AG09309 (cell line): ENCODE measurements at places on chromosomes 3 and 15.

DNA sequence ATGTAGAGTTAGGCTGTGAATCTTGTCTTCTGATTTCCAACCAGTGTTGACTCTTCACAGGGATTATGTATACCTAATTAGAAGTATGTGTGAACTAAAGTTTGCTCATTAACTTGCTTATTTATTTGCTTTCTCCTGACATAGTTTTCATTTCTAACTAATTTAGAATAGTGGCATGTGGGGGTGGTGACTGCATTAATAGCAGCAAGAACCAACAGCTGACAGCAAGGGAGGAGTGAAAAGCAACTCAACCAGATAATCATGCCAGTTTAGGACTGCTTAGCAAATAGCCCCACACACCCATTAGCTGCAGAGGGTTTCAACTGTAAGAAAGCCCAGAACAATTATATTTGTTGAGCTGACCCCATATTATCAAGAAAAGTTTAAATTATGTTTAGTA, 3.8 kb downstream of the ST3GAL6 start:
- DNase-seq: no peak

- DNase-seq: no peak
These were observed 120.5 kb downstream of the KBTBD8 start for GRCh38 chr3:67118635-67119034.

GRCh38 chr3:78979028-78979427, 788.8 kb downstream of the ROBO1 start:
- DNase-seq: no peak

- DNase-seq: peak; percentile 84
These were observed 173.2 kb upstream of the PRICKLE2 start for GRCh38 chr3:64398476-64398875.

- no peak for DNase-seq
These were observed 630 bp downstream of the KIF15 start for GRCh38 chr3:44762170-44762677.

DNA sequence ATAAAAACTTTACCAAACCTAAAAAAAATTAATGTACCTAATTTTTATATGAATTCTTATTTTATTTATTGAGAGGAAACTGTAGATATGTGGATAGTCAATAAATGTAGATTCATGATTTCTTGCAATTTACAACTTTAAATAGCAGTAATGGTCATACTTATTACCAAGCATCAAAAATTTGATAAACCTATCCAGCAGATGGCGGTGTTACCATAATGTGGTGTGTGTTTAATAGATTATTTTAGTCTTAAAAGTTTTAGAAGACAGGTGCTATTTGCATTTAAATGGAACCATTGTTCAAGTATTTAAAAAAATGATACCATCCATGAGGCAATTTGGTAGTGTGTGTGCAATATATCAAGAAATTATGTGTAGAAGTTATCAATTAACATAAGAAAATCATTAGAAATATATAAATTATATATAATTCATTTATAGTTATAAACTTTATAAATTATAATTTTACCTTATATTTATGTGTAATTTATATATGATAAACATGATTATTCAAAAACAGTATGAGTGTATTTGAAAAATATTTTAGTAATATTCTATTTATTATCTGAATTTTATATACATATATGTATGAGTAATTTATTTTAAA, 176.0 kb upstream of the BCHE start:
- no peak for DNase-seq

DNA sequence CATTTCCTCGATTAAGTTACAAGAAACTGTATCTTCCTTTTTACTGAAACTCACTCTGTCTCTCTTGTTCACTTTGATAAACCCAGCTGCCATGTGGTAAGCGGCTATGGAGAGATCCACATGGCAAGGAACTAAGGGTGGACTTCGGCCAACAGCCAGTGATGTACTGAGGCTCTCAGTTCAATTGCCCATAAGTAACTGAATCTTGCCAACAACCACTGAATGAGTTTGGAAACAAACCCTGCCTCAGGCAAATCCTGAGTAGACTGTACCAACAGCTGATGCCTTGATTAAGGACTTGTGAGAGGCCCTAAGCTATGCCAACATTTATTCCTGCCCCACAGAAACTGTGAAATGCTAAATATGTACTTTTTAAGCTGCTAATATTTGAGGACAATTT, 433.5 kb downstream of the PLOD2 start:
- no peak for DNase-seq

DNA sequence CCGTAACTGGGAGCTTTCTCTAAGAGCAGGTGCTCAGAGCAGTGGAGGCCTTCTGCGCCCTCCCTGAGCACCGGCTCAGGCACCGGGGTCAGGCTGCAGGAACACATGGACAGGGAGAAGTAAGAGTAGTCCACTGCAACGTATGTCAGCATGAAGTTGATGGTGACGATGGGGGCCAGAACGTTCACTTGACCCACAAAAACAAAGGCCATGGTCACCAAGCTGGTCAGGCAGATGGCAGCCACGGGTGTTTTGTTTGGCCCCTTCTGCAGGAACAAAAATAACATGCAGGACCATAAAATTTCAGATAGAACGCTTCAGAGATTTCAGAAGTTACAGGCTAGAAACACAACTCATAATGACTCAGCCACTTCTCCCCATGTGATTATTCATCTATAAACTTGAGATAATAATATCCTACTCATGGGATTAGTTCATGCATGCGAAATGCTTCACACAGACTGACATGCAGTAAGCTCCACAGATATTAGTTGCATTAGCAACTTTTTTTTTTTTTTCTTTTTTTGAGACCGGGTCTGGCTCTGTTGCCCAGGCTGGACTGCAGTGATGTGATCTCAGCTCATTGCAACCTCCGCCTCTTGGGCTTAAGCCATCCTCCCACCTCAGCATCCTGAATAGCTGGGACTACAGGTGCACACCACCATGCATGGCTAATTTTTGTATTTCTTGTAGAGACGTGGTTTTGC, 52.2 kb upstream of the HEG1 start:
- peak; percentile 76 for DNase-seq

DNA sequence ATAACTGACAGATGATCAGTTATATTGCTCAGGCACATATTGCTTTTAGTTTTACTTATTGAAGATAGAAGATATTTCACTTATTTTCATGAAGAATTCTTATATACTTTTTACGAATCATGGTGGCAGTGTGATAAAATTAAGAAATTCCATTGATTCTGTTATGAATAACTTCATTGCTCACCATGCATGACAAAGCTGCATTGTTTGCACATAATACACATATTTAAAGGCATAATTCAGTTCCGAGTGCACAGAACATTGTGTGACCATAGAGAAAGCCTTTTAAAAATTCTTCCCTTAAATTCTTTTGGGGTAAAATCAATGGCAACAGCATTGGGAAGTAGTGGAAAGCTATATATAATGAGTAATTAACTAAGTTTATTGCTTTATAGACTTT, 82.5 kb upstream of the NAALADL2 start:
- DNase-seq: no peak

- DNase-seq: peak; percentile 73
These were observed 42.3 kb upstream of the RAB6B start for GRCh38 chr3:133937756-133938601.

- DNase-seq: peak; percentile 84
These were observed 52.7 kb downstream of the NFKBIZ start for GRCh38 chr3:101902041-101902440.

- no peak for DNase-seq
These were observed 31.3 kb upstream of the NFKBIZ start for GRCh38 chr3:101817992-101818391.

DNA sequence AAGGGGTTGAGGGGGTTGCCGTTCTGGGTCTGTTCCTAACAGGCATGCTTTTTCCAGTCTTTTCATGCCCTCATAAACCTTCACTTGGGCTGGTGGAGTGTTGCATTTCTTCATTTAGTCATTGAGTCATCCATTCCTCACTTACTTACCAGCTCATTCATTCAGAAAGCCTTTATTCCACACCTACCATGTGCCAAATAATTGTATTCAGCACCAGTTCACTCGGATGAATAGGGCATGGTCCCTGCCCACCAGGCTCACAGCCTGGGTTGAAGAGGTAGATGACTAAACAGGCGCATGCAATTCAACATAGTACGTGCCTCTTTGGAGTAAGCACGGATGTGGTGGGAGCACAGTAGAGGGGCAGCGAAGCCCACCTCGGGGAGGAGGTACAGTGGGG, 35.1 kb upstream of the THSD4 start:
- DNase-seq: no peak

DNA sequence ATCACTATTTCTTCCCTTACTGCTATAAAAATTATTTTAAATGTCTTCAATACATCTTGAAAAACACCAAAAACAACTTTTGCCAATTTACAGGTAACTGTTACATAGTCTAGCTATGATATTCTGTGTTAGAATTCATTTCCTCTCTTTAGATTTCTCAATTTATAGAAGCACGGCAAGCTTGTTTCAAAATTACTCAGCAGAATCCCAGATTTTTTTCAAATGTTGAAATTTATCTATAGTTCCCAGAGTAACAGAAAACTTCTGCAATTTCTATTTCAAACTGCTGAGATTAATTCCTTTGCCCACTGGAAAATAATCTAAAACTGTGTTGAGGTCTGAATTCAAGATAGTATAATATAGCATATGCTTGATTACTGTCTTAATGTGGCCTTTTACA, 41.2 kb downstream of the CCPG1 start:
- DNase-seq: no peak

- no peak for DNase-seq
These were observed 151.7 kb downstream of the MEGF11 start for GRCh38 chr15:66101715-66102395.

DNA sequence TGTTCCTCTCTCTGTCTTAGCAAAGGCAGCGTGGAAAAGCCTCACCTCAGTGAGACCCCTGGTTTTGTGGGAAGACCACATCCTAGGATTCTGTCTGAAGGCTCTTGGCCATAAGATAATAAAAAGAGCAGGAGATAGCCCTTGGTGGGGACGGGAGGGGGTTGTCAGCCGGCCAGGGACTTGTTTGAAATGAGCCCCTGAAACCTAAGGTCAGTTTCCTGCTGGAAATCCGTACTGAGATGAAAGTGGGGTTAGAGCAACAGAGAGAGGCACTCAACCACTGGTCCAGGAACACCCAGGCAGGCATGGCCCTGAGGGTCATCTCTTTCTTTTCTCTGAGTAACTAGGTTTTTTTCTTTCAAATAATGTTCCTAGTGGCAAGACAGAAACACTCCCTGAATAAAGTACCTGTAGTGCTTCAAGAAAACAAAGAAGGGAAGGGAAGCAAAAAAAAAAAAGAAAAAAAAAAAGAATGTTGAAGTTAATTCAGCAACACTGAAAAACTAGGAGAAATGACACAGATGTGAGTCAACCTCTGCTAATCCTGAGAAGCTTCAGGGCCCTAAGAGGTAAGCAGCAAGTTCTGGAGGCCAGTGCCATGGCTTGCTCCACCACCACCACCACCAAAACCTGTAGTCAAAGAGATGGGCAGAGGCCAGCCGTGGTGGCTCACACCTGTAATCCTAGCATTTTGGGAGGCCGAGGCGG, 3.2 kb downstream of the ITGB5 start:
- DNase-seq: no peak

DNA sequence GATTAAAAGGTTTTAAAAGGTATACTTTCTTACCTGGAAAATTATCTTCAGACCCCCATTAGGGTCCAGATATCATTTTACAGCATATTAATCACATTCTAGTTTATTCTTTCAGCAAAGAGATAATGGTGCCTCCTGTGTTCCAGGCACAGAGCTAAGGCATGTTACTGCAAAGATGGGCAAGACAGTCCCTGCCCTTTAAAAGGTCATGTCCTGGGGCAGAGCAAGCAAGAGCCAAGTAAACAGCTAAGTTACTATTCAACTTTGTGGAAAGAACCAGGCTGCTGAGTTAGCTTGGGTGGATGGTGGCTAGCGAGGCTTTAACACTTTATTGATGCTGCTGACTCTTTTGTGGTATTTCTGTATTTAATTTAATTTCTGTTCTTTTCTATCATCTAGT, 75.0 kb downstream of the LRRC28 start:
- DNase-seq: no peak

- no peak for DNase-seq
These were observed 86.5 kb downstream of the ST6GAL1 start for GRCh38 chr3:187016639-187017345.

- DNase-seq: peak; percentile 68
These were observed 107.0 kb downstream of the ALCAM start for GRCh38 chr3:105473521-105474223.

GRCh38 chr3:90121326-90121725, 1013.9 kb downstream of the EPHA3 start:
- no peak for DNase-seq

GRCh38 chr3:117302428-117302827, 592.8 kb downstream of the TUSC7 start:
- DNase-seq: no peak

DNA sequence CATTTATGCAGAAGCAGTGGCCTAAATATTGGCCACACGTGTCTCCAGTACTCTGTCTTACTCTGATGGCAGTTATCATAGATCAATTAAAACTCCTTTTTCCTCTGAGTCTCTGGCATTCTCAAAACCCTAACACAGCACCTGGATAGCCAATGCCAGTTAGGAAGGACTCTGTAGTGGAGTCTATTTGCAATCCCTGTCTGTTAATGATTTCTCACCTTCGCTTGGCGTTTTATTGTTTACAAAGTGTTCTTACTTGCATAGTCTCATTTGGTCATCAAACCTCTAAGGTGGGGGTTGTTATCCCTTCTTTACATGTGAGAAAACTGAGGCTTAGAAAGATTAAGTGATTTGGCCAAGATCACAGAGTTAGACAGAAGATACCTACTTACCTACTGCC, 258.8 kb downstream of the IL5RA start:
- DNase-seq: no peak

- no peak for DNase-seq
These were observed 70.2 kb downstream of the NMD3 start for GRCh38 chr3:161291191-161291901.

DNA sequence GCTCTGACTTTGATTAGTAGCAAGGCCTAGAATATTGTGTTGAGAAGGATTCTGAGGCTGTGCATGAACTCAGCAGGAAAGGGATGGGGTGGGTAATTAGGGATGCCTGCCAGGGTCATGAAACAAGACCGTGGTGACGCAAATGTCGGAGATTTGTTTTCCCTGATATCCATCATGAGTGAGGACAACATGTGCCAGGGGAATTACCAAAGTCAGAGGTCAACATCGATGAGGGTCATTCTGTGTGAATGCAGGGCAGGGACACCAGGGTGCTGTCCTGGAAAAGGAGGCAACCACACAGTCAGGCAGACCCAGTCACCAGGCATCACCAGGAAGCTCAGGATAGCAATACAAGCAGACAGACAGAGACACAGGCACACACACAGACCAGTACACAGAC, 52.2 kb downstream of the SLCO2A1 start:
- no peak for DNase-seq

GRCh38 chr3:52122491-52122890, 31.7 kb downstream of the POC1A start:
- no peak for DNase-seq

GRCh38 chr3:66598168-66598567, 97.3 kb upstream of the LRIG1 start:
- DNase-seq: peak; percentile 17

GRCh38 chr3:36215241-36215640, 165.1 kb upstream of the STAC start:
- DNase-seq: no peak

- no peak for DNase-seq
These were observed 43.5 kb downstream of the RAB8B start for GRCh38 chr15:63232943-63233342.
